Esophagus muscularis mucosa (tissue), 4 donors: ENCODE measurements at places on chromosomes 6 and 20.

DNA sequence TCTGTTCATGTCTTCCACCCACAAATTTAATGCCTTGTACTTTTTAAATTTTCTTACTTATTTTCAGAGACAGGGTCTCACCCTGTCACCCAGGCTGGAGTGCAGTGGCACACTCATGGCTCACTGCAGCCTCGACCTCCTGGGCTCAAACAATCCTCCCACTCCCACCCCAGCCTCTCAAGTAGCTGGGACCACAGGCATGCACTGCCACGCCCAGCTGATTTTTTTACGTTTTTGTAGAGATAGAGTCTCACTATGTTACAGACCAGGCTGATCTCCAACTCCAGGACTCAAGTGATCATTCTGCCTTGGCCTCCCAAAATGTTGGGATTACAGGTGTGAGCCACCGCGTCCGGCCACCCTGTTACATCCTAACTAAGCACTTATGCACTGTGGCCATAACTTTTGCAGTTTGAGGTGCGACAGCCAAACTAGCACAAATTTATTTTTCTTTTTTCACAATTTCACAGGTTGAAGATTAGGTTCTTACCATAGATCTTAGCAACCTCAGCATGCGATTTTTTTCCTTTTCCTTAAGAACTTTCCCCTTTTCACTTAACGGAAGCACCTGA, 92.1 kb downstream of the EPB41L2 start:
- H3K4me3 ChIP-seq = no peak overlapping the region
- H3K27me3 ChIP-seq = no peaks in the 10 kb centered on the region
- no peaks in the 10 kb centered on the region for H3K36me3 ChIP-seq
- DNase-seq = no peak
- H3K4me1 ChIP-seq = peaks cover 49% of the 10 kb centered on the region

- no peaks in the 10 kb centered on the region for H3K27me3 ChIP-seq
- H3K4me3 ChIP-seq = no peak overlapping the region
- H3K27ac ChIP-seq = no peak overlapping the region
- DNase-seq = no peak
- peaks cover 5% of the 10 kb centered on the region for H3K4me1 ChIP-seq
- H3K36me3 ChIP-seq = no peaks in the 10 kb centered on the region
These were observed 141.6 kb downstream of the MTHFD1L start for GRCh38 chr6:151007076-151007475.

GRCh38 chr6:110514818-110515217, 38.4 kb upstream of the SLC22A16 start:
- no peaks in the 10 kb centered on the region for H3K4me1 ChIP-seq
- no peak for DNase-seq
- no peaks in the 10 kb centered on the region for H3K27me3 ChIP-seq

DNA sequence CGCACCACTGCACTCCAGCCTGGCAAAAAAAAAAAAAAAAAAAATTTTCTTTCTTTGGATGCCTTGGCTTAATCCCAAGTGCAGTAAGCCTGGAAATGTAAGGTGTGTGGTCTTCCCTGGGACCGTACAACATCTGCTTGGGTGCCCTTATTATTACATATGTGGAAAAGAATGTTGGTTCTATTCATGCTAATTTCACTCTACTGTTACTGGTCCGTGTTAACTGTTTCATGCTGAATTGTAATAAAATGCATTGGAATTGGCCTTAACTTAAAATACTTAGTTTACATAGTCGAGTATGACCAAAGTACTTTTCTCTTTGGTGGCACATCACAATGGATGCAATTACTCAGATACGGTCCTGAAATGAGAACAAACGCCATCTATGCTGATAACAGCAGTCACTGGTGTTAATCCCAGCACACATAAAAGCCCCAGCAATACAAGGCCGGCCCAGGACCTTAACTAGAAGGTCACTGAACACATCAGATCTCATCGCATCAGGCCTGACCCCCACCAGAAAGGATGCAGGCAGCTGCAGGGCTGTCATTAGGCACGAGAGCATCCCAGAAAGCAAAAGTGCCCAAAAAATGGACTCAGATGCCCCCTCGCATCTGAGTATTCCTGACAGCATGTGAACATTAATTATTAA, 1.2 kb downstream of the SERPINB6 start:
- H3K27me3 ChIP-seq = no peaks in the 10 kb centered on the region
- H3K36me3 ChIP-seq = no peaks in the 10 kb centered on the region
- H3K4me3 ChIP-seq = peak overlapping the region; percentile 78

DNA sequence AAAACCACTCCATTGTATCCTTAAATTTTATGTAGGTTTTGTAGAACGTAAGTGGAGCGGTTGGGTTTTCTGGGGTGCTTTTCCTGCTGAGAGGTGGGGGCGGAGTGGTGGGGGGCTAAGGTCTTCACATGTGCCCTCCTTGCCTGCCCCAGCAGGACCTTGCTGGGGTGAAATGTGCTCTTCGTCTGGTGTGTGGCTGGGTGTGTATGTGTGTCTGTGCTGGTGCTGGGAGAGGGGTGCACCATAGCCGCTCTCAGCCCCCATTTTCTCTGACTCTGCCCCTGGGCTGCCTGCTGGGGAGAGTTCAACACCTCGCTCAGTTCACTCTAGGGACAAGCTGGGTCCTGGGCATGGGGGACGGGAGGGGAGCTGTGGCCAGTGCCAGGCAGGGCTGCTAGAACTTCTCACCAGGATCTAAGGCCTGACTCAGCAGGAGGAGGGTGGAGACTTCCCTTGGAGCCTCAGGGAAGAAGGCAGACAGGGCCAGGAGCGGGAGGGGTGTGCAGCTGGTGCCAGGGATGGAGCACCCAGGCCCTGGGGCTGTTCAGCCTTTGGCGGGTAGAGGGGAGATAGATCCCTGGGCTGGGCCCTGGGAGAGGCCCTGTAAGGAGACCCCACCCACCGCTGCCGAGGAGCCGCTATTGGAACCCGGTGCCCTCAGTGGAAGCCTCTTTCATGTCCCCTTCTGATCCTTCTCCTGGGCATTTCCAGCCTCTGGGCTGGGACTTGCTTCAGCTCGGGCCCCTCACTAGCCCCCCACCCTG, 4.8 kb downstream of the SOX18 start:
- DNase-seq = no peak
- peak overlapping the region; percentile 45 for H3K27ac ChIP-seq
- H3K4me1 ChIP-seq = peaks cover 20% of the 10 kb centered on the region
- no peak overlapping the region for H3K4me3 ChIP-seq
- no peaks in the 10 kb centered on the region for H3K36me3 ChIP-seq

DNA sequence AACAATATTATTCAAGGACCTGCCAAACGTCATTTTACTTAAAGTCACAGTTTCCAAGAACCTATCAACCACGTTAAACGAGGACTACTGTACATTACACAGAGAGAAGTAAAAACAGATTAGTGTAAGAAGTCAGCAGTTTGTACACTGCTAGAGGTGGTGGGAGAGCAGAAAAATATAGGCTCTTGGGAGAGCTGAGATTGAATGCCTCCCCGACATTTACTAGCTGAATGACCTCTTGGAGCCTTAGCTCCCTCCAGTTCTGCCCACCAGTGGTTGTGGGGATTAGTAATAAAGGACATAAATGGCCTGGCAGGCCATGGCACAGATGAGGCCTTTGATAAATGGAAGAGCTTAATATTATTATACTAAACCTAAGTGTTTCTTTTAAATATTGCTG, 161.4 kb downstream of the UBE3D start:
- no peaks in the 10 kb centered on the region for H3K27me3 ChIP-seq
- no peak overlapping the region for H3K4me3 ChIP-seq
- H3K27ac ChIP-seq = no peak overlapping the region

DNA sequence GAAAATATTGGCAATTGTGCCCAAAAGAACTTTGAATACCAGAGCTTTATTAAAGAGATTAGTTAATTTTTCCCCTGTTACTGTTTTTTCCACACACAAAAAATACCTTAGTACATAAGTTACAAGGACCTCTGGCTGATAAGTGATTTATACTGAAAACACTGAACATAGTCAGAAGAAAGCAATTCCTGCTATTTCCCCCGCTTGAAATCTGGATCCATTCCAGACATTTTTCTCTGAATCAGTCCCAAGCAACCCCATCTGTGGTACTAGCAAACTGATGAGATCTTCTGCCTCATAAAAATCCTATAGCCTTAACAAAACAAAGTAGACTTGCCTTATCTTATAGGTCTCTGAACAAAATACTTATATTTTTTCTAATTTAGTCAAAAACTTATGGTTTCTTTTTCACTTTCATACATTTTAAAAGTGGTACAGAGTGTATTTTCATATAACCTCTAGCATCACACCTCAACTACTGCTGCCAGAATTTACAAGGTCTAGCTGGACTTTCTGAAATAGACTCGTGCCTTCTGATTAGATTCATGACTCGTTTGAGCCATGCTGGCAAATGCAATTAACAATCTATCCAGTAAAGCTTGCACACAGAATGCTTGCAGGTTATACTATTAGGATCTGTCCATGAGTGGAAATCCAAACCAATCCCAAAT, 111.9 kb downstream of the TBX18 start:
- no peak for DNase-seq
- no peaks in the 10 kb centered on the region for H3K36me3 ChIP-seq
- H3K27me3 ChIP-seq = no peaks in the 10 kb centered on the region

DNA sequence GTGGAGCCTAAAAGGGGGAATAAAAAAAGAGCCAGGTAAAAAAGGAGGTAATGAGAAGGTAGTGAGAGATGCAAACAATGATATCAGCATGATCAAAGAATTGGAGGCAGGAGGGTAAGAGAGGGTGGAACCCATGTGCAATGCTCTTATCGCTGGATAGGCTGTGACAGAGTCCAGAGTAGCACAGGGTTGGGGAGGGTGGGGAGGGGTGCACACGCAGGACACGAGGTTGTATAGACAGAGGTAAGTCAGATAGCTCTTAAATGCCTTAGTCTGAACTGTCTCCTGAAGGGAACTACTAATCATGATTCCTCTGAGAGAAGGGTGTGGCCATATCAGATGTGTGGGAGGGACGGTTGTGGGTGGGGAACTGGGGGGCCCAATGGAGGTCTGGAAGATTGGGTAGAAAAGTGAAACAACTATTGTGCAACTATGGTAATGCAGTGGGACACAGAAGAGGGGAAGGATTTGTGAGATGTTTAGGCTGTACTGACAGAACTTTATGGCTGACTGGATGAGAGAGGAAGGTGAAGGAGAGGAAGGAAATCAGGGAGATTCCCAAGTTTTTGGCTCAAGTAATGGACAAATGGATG, 354.8 kb downstream of the BTBD9 start:
- DNase-seq = no peak
- H3K4me1 ChIP-seq = peaks cover 2% of the 10 kb centered on the region
- no peaks in the 10 kb centered on the region for H3K27me3 ChIP-seq
- H3K27ac ChIP-seq = no peak overlapping the region

DNA sequence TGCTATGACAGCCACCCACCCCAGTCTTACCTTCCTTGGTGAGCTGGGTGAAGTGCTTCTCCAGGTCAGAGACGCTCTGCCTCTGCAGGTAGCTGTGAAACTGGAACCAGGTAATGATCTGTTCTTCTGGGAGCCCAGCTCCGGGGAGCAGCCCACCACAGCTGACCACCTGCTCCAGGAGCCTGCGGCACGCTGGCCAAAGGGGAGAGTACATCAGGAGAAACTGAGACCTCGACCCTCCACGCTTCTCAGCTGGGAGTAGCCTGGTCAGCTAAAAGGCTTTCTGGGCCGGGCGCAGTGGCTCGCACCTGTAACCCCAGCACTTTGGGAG, 82.8 kb downstream of the PTPN1 start:
- no peak overlapping the region for H3K27ac ChIP-seq
- no peaks in the 10 kb centered on the region for H3K27me3 ChIP-seq
- H3K4me3 ChIP-seq = no peak overlapping the region
- peaks cover 18% of the 10 kb centered on the region for H3K4me1 ChIP-seq
- H3K36me3 ChIP-seq = peaks cover 32% of the 10 kb centered on the region

DNA sequence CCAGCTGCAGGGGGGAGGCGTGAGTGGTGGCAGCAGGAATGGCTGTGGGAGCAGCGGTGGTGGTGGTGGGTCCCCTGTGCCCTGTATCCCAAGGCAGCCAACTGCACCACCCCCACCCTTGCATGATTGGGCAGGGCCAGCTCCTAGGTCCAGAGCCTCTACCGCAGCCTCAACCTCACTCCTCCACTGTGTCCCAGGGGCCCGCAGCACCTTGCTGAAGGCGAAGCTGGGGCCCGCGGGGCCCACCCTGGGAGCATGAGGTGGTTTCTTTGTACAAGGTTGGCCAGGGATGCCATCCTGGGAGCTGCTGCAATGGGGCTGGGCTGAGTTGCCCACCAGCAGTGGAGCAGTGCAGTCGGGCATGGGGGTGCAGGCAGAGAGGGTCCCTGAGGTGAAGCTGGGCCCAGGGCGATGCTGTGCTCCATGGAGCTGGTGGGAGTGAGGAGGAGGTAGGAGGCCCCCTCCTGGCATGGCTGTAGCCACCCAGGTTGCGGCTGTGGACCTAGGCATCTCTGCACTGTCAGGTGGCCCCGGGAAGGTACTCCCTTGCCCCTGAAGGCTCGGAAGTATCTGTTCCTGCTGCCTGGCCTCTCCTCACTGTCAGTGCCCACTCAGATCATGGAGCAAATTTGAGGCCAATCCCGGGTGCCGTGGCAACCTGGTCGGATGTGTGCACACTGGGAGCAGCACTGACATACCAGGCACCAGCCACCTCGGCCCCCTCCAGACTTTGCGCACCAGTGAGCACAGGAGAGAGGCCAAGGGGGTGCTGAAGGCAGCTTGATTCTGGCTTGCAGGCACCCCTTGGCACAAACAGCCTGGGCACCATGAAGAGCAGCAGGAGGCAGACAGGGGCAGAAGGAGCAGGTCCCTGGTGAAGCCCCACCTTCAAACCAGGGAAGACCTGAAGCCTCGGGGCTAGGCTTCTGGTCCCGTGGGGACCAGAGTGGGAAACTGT, 60.2 kb upstream of the L3MBTL3 start:
- DNase-seq = no peak
- H3K4me3 ChIP-seq = no peak overlapping the region
- H3K27me3 ChIP-seq = no peaks in the 10 kb centered on the region
- H3K27ac ChIP-seq = no peak overlapping the region
- no peaks in the 10 kb centered on the region for H3K4me1 ChIP-seq

GRCh38 chr6:44169886-44170570, 11.4 kb downstream of the CAPN11 start:
- peaks cover 3% of the 10 kb centered on the region for H3K27me3 ChIP-seq
- DNase-seq = no peak
- H3K4me1 ChIP-seq = peaks cover 7% of the 10 kb centered on the region
- H3K4me3 ChIP-seq = no peak overlapping the region
- H3K36me3 ChIP-seq = no peaks in the 10 kb centered on the region
- H3K27ac ChIP-seq = no peak overlapping the region

GRCh38 chr6:79941489-79942151, 5.7 kb downstream of the ELOVL4 start:
- H3K27ac ChIP-seq = no peak overlapping the region
- no peak overlapping the region for H3K4me3 ChIP-seq
- no peak for DNase-seq
- no peaks in the 10 kb centered on the region for H3K27me3 ChIP-seq
- H3K4me1 ChIP-seq = peaks cover 11% of the 10 kb centered on the region

DNA sequence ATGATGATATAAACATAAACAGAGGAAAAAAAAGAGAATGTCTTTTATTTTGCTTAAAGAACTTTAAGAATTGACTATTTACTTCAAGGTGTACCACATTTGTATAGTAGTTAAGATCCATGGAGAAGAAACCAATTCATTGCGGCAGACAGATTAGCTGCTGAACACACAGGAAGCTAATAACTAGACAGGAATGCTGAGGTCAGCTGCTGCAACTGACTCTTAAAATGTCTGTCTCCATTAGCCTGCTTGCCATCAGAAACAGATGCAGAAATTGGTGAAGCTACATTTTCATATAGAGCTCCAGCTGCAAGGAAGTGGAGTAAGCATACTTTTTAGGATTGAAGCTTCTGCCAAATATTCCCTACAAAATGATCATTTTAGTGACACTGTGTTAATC, 939.5 kb downstream of the EPHA7 start:
- H3K4me3 ChIP-seq = no peak overlapping the region
- no peaks in the 10 kb centered on the region for H3K36me3 ChIP-seq
- DNase-seq = no peak
- H3K4me1 ChIP-seq = no peaks in the 10 kb centered on the region
